ENCODE measurements at places on chromosomes 3 and 15.

DNA sequence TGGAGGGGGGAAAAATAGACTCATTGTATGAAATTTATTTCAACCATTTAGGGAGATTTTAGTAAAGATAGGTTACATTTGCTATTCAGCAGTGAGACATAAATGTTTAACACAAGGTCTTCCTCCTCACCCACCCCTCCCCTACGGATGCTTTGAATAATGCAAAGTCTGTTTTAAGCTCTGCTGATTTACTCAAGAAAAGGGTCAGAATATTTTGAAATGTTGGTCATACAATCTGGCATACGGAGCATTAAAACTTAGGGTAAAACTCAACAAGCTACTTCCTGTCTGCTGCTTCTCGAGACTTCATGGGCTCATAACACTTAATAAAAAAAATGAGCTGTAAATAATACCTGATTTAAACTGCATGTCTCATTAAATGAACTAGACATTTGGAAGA, 156.3 kb downstream of the WNT5A start:
- DNase-seq, result no peak

- no peak for DNase-seq
Measured at GRCh38 chr15:39948817-39949216, 14.9 kb downstream of the EIF2AK4 start.

- DNase-seq, result no peak
Measured at GRCh38 chr3:95120921-95121320, 1058.1 kb downstream of the NSUN3 start.

DNA sequence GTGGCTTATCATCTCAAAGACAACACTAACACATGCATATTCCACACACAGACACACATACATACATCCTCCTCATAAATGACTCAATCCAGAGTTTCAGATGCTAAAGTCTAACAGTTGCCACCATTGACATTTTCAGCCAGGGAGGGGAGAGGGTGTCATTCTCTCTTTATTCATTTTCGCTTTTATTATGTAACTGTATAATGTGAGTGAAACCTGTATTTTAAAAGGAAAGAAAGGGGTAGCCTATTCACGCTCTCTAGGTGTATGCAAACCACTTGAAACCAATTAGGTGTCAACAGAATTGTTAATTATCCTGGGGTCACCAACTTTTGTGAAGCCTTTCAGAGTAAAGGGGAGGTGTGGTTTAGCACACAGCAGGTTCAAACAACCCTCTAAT, 1282.9 kb downstream of the ROBO2 start:
- no peak for DNase-seq

DNA sequence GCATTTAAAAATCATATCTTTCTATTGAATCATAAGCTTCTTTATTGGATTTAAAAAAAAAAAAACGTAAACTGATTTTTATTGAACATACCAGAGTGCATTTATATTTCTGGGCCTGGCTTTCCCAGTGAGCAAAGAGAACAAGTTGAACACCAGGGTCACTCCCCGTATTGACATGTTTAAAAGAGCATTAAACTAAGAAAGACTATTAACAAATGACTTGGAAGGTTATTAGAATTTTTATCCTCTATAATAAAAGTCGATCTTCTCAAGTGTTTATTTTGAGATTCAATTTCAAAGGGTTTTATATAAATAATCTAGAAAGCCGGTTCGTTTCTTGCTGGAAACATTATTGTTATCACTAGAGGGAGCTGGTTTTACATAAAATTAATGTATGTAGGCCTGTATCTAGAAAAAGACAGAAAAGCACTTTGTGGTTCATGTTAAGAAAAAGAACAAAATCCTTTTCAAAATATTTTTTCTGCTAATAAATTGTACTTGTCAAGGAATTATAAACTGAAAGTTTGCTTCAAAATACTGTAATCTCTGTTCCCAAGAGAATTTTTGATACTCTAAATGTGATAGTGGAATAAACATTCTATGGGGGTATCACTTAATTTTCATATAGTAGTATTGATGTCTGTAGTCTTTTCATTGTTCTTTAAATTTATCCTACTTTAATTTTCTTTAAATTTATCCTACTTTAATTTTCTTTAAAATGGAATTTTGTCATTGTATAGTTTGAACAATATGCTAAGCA, 321.8 kb upstream of the MME start:
- peak; percentile 56 for DNase-seq

DNA sequence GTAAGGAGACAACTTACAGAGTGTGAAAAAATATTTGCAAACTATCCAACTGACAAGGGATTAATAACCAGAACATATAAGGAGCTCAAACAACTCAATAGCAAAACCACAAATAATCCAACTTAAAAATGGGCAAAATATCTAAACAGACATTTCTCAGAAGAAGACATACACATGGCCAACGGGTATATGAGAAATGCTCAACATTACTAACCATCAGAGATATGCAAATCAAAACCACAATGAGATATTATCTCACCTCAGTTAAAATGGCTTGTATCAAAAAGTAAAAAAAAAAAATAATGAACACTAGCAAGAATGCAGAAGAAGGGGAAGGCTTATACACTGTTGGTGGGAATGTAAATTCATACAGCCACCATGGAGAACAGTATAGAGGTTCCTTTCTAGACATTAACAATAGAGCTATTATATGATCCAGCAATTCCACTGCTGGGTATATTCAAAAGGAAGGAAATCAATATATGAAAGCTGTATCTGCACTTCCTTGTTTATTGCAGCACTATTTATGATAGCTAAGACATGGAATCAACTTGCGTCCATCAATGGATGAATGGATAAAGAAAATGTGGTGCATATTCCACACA, 998.6 kb downstream of the NAALADL2 start:
- no peak for DNase-seq

- no peak for DNase-seq
Measured at GRCh38 chr3:55661141-55661540, 174.0 kb upstream of the WNT5A start.

DNA sequence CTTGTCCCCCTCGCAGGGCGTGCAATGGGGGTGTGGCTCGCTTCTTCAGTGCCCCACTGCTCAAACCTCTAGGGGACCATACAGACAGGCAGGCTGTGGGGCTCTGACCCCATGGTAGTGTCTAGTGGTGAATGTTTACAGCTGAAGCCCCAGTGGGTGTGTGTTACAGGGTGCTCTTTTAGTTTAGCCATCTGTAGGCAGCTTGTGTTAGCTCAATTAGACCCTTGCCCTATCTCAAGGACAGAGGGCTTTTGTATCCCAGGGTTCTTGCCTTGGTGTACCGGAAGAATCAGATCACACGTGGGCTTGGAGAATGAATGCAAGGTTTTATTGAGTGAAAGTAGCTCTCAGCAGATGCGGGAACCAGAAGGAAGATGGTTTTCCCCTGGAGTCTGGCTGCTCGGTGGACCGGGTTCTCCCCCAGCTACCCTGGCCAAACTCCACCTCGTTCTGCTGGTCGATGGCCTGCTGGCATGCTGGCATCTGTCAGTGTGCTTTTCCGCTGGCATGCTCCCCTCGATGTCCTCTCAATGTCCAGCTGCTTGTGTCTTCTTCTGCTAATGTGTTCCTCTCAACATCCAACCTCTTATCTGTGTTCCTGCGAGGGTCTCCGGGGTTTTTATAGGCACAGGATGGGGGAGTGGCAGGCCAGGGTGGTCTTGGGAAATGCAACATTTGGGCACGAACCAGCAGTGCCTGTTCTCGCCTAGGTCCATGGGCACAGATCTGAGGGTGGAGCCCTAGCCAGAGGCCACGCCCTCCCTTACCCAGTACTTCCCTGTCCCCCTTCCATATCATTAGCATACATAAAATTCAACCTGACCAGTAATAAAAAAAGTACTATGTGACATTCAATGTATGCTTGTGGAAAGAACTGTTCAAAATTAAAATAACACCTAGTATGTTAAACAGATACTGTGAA, 6.6 kb downstream of the SPCS1 start:
- no peak for DNase-seq

DNA sequence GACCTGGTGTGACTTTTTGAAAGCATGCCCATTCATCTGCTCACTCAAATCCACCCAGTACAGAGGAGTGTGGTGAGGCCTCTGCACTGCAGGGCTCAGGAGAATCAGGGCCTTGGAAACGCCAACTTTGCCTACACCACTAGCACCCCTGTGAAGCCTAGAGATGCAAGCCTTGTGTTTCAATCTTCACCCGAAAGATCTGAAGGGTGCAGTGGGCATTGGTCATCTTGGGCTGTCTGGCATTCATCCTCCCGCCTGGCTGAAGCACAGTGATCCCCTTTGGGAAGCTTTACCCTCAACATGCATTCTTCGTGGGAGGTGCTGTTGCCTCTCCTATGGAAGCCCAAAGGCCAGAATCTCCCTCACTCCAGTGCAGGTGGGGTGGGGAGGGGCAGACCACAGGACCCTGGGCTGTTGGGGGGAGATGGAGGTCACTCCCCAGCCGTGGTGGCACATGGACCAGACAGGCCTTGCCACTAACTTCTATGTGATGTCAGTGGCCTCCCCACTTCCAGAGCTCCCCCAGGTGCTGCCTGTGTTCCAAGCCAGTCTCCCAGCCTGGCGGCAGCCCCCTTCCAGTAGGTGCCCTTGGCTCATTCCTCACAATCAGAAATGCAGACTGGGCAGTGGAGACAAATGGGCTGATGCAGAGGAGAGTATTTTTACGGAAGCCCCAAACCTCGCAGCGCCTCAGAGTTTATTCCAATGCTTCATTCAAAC, 92.5 kb downstream of the ADAMTS17 start:
- DNase-seq, result no peak

DNA sequence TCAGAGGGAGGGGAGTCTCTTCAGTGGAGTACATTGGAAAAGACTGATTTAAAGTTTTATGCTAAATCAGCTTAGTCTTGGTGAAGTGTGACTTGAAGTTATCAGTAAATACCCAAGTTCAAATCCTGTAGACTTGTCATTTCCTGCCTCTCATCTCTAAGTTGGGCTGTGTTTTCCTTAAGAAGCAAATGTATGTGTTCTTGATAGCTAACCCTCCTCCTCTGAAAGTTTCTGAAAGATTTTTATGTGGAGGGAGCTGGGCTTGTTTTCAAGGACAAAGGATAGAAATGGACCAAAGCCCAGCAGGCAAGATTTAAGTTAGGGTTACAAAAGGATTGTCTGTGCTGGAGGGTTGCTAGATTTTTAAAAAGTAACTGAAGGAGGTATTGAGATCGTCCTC, 4.2 kb downstream of the MAPKBP1 start:
- no peak for DNase-seq

DNA sequence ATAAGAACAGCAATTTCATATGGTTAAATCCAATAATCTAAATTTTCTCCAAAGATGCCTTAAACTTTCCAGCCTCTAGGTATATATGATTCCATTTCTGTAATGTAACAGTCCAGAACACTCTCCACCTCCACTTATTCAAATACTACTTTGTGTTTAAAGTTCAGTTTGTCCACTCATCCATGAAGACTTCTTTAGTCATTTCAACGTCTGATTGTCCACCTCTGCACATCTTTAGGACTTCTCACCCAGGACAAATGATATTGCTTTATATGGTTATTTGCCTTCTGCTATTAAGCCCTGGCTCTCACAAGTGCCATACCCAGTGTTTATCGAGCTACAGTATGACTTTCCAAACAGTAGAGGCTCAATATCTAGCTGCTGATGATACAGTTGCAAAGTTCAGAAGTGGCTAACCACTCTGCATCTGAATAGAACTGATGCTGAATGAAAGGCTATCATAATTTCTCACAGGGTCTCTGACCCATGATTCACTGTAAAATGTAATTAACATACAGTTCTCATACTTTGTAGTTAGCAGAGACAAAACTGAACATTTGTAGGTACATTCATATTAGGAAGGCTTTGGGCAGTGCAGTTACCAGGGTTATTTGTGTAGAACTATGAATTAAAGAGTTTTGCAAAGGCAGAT, 93.7 kb upstream of the MBNL1 start:
- DNase-seq, result no peak

DNA sequence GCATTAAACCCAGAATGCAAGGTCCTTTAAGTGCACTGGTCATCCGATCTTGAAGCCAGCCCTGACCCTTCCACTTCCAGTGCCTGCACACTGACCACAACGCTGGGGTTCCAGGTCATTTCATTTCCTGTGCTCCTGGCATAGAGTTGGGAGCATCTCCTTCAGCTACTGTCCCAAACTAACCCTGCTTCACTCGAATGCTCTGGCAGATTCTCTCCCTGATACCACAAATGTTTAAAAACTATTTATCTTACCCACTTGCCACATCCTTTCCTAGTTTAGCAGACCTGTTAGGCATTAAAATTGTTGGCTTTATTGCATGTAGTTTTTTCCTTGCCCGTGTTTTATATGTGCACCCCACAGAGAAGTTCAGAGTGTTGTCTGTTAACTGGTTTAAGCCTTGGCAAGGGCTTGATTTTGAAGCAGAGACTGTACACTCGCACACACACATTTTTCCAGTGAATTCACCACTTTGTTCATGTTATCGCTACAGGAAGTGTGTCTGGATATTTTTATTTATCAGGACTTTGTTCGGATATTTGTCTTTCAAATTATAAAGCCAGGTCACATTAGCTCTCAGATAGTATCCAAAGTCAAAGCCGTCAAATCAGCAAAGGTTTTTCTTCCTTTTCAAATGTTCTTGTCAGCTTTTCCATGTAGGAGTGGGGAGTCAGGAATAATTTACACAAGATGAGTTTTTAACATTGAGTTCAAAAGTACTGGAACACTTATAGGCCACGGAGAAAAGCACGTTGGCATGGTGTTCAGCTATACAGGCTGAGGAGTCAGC, 77.3 kb downstream of the ABI3BP start:
- DNase-seq, result no peak

GRCh38 chr15:29035336-29036285, 149.8 kb downstream of the APBA2 start:
- DNase-seq, result no peak

GRCh38 chr3:196159526-196159925, 51.7 kb downstream of the ZDHHC19 start:
- DNase-seq, result no peak

DNA sequence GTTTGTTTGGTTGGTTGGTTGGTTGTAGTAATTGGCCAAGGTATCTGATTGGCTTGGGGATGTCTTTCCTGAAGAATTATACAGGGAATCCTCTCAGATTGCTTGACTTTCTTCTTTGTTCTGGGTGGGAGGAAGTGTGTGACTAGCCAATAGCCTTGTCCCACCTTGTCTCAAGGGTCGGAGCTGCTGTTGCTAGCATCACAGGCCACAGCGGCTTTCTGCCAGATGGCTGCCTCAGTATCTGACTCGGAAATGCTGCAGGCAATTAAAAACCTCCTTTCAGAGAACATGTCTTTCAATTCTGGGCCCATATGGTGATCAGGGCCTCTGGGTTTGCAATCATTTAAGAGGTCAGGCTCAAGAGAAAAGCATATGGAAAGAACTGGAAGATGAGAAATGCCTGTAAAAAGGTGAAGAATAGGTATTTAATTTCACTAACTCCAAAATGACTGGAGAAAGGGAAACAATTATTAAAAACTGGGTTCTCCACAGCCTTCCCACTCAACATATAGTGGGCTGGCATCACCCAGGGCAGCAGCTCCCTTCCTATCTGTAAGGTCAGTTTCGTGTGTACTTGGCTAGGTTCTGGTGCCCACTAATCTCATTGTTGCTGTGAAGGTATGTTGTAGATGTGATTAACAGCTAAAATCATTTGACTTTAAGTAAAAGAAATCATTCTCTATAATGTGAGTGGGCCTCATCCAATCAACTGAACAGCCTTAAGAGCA, 32.4 kb downstream of the TGFBR2 start:
- no peak for DNase-seq
